Left renal pelvis (tissue), 4 donors: ENCODE measurements at places on chromosomes 6 and 20.

- DNase-seq: no peak
Observed at GRCh38 chr6:131976545-131977061, 25.4 kb upstream of the CCN2 start.

GRCh38 chr6:110366256-110366655 is 8.1 kb upstream of the METTL24 start:
- no peak for DNase-seq

- DNase-seq: no peak
Observed at GRCh38 chr6:54028170-54028569, 83.1 kb upstream of the MLIP start.

- DNase-seq: no peak
Observed at GRCh38 chr6:117396228-117396627, 29.5 kb downstream of the ROS1 start.

- DNase-seq: no peak
Observed at GRCh38 chr6:25050356-25050755, 114.6 kb upstream of the RIPOR2 start.

DNA sequence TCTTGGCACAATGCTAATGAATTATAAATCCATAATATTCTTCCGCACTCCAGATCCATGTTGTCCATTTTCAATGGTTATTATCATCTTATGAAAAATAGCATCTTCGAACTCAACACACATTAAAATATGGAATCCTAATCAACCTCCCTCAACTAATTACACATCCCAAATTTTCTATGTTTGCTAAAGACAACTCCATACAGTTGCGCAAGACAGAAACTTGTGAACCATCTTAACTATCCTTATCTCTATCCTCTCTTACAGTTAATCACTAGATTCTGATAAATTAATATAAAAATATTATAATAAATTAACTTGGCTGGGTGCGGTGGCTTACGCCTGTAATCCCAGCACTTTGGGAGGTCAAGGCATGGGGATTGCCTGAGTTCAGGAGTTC is 38.3 kb upstream of the TFAP2B start:
- DNase-seq: no peak

GRCh38 chr6:29520232-29520631 is 32.5 kb upstream of the MAS1L start:
- no peak for DNase-seq

DNA sequence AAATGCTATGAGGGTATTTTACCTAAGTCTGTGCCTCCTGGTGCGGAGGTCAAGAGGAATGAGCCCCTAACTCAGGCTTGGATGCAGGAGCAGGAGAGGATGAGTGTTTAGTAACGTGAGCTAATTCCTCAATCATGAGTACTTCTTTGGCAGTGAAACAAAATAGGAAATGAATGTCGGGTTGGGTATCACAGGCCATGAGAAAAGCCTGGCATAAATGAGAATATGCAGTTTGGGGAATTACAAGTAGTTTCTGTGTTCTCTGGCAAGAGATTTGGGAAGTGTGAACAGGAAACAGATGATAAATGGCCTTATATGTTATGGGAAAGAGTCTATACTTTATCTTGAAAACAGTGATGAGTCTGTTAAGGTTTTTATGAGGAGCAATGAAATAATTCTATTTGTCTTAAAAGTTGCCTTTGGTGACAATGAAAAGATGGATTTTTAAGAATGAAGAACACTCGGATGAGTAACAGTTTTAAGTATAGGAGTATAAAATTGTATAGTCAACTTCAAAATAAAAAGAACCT is 59.0 kb upstream of the RNF146 start:
- no peak for DNase-seq

- DNase-seq: no peak
Observed at GRCh38 chr6:157503018-157503747, 122.2 kb downstream of the ZDHHC14 start.

GRCh38 chr6:431986-432385 is 40.4 kb downstream of the IRF4 start:
- no peak for DNase-seq

DNA sequence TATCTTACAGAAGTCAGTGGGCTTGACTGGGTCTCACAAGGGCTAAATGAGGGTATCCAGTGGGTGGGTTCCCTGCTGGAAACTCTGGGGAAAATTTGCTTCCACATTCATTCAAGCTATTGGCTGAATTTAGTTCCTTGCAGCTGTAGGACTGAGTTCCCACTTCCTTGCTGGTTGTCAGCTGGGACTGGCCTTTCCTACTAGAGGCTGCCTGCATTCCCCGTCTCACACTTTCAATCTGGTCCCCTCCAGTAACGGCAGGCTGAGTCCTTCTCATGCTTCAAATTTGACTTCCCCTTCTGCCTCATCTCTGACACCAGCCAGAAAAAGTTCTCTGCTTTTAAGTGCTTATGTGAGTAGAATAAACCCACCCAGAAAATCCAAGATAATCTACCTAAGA is 4.4 kb downstream of the CSNK2A1 start:
- DNase-seq: no peak

- DNase-seq: no peak
Observed at GRCh38 chr6:108562503-108562993, 1.8 kb downstream of the FOXO3 start.

- no peak for DNase-seq
Observed at GRCh38 chr6:83474309-83474708, 38.0 kb upstream of the PRSS35 start.

GRCh38 chr6:157172231-157172701 is 151.1 kb downstream of the TMEM242 start:
- DNase-seq: no peak

DNA sequence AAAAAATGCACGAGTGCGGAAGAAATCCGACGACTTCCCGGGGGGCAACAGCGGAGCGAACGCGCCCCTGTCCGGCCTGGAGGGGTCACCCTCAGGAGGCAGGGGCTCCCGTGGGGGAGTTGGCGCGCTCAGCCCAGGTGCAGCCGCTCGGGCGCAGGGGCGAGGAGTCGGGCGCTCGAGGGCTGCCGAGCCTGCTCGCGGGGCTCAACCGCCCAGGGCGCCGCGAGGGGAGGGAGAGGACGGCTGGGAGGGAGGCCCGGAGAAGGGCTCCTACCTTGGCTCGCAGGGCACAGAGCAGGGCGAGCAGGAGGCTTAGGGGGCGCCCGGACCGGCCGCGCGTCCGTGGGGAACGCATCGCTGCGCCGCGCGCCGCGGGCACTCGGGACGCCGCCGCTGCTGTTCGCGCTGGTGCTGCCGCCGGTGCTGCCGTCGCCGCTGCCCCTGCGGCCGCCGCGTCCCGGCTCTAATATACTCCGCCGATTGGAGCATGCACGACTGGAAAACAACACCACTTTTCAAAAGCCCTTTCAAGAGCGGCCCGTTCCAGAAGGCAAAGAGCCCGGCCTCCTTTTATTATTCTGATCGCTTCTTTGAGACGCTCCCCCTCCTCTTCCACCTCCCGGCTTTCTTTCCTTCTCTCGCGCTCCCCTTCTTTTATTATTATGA is 490 bp downstream of the JAG1 start:
- DNase-seq: no peak

DNA sequence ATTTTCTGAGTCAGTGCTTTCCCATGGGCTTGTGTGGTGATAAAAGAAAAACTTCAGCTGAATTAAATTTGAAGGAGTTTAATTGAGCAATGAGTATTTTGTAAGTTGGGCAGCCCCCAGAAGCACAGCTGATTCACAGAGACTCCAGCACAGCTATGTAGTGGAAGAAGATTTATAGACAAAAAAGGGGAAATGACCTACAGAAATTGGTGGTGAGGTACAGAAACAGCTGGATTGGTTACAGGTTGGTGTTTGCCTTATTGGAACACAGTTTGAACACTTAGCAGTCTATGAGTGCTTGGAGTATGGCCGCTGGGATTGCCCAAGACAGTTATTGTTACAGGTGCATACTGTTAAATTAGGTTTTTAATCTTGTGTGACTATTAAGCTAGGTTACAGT is 96.9 kb upstream of the PTPRK start:
- no peak for DNase-seq

DNA sequence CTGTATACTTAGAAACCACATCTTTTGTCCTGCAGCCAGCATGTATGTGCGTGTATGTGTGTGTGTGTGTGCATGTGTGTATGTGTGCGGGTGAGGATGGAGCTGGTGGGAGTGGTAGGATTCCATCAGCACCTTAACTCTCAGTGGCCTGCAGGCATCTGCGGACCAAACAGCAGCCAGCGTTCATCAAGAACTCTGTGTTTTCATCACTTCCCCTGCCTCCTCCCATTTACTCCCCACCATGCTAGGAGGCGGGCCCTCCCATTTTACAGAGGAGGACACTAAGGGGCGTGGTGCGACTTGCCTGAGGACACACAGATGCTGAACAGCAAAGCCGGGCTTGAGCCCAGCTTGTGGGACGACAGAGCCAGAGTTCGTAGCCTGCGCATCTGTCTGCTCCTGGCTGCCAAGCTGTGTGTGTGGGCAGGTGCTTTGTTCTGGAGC is 8.9 kb downstream of the VSTM2L start:
- no peak for DNase-seq

- no peak for DNase-seq
Observed at GRCh38 chr6:44304282-44305199, 8.6 kb downstream of the AARS2 start.

GRCh38 chr6:91965872-91966271 is 1379.0 kb upstream of the MAP3K7 start:
- no peak for DNase-seq
